Astrocyte of the cerebellum (primary cell): ENCODE measurements at places on chromosomes 1 and 21.

DNA sequence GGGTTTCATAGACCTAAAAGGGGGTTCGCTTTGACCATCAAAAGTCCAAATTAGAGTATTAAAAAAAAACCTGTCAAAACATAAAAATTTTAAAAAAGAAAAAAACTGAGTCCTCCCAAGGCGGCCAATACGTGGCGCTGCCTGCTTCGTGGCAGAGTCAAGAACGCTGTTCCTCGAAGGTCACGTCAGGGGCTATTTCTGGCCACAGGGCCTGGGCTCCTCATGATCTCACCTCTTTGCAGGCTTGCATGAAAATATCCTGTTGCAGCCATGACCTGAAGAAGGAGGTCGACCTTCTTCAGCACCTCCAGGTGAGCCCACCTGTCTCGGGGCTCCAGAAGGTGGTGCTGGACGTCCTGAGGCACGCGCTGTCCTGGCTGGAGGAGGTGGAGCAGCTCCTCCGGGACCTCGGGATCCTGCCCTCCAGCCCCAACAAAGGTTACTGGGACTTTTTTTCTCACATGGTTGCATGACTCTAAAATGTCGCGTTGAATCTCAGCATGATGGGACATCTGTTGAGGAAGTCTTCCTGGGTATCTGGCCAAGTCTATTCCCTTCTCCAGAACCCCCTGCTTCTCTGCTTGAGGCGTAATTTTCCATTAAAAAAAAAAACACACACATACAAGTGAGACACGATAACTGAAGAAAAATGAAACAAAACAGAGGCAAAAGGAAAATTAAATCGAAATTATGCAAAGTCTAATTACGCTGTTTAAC, 80.4 kb upstream of the EFHD2 start:
- DNase-seq: no peak

GRCh38 chr1:28770601-28771165, 33.9 kb downstream of the YTHDF2 start:
- DNase-seq: no peak

- no peak for DNase-seq
These were observed 58.9 kb downstream of the DIPK1A start for GRCh38 chr1:92902406-92902744.

DNA sequence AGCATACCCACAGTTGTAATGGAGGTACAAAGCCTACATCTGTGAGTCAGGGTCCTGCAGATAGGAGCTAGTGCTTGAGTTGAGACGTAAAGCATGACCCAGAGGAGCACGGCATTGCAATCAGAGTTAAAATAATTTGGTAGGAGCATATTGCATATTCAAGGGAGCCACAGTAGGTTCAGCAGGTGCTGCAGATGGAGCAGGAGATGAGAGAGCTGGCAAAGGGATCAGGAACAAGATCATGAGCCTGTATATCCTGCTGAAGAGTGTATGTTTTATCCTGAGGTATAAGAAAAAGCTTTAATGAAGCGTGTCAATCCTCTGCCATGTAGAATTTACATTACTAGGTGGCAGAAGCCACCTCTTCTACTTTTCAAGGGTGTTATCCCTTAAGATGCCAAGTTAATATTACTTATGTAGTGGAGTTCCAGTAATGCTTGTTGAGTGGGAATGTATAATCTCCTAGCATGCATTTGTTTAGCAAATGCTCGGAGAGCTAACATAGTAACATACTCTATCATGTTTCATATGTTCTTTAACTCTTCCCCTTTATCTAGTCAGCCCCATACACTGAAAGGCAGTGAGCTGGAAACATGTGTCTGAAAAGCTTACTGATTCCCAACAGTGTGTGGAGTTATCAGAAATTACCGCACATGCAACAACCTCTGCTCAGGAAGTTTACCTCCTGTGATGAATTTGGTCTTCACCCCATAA, 300.3 kb downstream of the GRIK1 start:
- no peak for DNase-seq

DNA sequence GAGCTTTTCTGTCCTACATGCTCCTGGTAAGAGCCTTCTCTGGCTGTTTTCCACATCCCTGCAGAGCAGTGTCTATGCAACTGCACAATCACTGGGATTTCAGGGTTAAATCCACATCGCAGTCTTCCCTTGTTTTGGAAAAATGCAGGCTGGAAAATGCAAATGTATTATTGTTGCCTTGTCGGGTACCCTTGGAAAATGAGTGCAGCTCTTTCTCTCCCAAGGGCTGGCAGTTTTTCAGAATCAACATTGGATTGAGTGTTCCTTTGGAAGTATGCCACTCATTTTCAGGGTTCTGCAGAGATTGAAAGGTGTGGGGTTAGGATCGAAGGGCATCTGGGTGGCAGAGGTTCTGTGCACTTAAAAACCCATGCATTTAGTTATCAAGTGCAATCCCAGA, 3.2 kb downstream of the NOS1AP start:
- DNase-seq: no peak
